ENCODE measurements at places on chromosomes 7 and 10. TPM values are rescaled to one million over a fixed set of nuclear protein-coding genes. Genes with fewer than 3 reads are reported as not detected.

DNA sequence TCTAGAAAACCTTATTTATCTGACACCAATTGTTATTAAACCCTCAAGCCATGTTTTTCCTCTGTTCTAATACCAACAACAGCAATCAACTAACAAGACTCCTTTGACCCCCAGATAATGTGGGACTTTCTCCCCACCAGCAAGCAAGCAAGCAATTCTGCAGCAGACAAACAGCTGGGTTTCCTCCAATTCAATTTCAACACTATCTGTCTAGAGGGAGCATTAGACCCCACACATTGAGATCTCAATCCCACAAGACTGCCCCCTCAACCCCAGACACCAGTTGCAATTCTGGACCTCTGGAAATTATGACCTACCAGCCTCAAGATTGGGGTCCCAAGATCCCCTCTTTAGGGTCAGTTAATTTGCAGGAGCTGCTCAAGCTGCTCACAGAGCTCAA lies 89.4 kb upstream of the TMEM26 start:
- DNase-seq = no peak

NRCAM gene
- total RNA-seq = 0.57 TPM

FXYD4 gene
- not detected for total RNA-seq

LRRC17 gene
- total RNA-seq = 1.8 TPM

- no peak for DNase-seq
These were observed 24.9 kb downstream of the RGR start for GRCh38 chr10:84269773-84270172.

DNA sequence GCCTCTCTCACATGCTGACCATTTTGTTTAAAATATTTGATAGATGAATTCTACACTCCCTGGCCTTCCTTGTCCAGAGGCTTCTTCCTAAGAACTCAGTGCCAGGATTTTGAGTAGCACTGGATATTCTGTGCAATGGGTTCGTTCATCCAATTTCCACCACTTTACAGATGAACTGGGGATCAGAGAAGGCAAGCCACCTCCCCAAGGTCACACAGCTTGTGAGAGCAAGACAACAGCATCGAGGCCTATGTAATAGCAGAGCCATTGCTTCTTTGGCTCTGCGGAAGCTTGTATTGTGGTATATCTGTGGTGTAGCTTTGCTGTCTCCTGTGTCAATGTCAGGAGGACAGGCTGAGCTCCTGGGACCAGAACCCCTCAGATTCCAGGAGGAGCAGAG lies 140.9 kb downstream of the PLPP4 start:
- no peak for DNase-seq

DNA sequence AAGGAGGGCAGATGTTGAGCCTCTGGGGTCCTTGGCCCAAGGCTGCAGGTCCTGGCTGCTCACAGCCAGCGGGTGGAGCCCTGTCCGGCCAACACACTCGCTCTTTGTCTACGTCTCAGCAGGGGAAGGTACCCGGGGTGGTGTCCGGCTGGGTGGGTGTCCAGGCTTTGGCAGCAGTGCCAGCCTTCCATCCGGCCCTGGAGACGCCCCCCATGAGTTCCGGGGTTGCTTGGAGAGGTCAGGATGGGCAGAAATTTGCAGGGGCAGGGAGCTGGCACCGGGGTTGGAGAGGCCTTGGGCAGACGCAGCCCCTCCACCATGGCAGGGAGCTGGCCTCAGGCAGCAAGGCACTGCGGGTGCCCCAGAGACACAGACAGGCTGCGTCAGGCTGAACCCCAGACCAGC lies 42.2 kb upstream of the ELN start:
- DNase-seq = no peak
